ENCODE measurements at places on chromosomes 13 and 19.
A peak's percentile ranks its signal among the peaks of the same experiment; 100 is the strongest.

DNA sequence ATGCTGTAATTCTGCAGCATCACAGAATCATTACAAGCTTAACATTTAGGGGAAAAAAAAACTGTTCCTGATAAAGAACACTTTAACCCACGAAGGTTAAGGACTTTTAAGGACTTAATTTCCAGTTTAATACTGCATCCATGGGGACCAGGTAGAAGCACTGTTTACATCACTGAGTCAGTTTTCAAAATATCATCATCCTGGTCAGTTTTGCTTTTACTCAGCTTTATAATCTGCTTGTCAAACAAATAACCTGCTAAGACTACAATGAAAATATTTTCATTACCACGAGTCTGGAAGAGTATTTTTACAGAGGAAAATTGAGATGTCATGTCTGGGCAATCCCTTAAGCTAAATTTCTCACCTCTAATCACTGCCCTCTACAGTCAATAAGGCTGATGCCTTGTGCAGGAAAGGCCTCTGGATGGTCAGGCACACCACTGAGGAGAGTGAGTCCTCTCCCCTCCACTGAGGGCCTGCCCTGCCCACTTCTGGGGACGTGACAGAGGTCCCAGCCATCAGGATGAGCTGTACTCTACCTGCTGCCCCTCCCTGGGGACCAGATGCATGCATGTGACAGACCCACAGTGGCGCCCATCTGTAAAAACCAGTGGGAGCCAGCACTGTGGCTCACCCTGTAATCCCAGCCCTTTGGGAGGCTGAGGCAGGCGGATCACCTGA is 31.0 kb downstream of the FOXO1 start:
- no peak for DNase-seq

- peak; percentile 9 for DNase-seq
Measured at GRCh38 chr13:104641309-104641708, 1575.1 kb upstream of the SLC10A2 start.

DNA sequence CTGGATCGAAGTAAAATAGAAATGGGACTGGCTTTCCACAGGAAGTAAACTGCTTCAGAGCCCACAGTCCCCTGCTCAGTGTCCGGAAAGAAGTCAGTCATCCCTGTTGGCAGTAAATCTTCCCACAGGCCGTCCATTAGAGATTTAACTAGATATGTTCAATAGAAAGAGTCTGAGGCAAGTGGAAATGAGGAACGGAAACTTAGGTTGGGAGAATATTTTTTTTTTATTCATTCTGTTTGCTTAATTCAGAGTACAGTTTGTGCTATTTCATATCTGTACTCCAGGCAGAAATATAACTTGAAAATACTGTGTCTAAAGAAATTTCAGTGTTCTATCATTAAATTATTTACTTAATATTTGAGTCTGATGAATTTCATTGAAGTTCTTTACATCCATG is 22.7 kb downstream of the SLC25A15 start:
- DNase-seq, result no peak

GRCh38 chr19:7902796-7903243 is 857 bp upstream of the MAP2K7 start:
- DNase-seq, result no peak

- DNase-seq, result peak; percentile 32
Measured at GRCh38 chr19:35045667-35046300, 4.3 kb downstream of the HPN start.

- no peak for DNase-seq
Measured at GRCh38 chr13:108214441-108215271, 680 bp downstream of the LIG4 start.

DNA sequence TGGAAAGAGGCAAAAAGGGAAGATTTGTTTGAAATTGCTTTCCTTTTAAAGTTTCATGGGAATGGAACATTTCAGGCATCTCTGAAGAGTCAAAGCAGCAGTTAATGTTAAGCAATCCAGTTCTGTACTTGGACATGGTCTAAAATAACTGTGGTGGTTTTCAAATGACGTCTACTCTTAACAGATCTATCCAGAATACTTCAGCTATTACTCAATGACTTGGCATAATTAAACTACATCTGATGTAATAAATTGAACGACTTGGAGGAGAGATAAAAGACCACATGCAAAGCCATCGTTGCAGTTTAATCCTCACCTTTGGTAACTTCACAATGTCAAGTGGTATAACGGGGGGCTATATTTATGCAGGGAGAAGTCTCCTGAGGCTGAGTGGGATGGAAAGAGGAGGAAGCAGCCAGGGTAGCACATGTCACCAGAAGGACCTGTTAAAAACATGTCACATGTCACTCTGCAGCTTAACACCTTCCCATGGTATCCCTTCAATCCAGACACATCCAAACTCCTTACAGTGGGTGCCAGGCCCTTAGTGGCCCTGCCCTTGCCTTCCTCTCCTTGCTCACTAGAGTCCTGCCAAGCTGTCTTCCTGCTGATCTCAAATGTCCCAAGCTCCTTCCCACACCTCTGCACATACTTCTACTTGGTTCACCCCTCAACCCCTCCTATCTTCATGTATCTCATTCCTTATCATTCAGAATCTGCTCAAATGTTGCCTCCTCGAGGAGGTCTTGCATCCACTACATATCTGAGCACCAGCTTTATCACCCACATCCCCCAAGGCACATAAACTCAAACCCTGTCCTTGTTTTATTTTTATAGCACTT is 327.8 kb downstream of the SUCLA2 start:
- peak; percentile 95 for DNase-seq

GRCh38 chr13:40994581-40995230 is 24.4 kb downstream of the ELF1 start:
- no peak for DNase-seq

- no peak for DNase-seq
Measured at GRCh38 chr19:53389978-53390377, 5.0 kb upstream of the ZNF765 start.

- DNase-seq, result peak; percentile 1
Measured at GRCh38 chr13:89660752-89661151, 1686.7 kb upstream of the MIR17HG start.

DNA sequence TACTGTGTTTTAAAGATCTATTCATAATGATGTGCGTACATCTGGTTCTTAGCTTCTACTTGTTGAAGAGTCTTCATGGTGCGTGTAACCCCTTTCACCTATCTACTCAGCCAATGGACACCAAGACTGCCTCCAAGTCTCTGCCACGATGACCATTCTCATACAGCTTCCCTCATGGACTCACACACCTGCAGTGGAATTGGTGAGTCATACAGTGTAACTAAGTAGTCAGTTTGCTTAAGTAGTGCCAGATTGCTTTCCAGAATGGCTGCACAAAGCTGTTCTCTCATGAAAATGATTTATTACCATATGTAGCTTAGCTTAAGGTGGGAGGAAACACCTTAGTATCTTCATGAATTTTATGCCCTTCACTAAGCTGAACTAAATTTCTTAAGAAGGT is 112.3 kb downstream of the AKAP11 start:
- DNase-seq, result no peak

Data from fibroblast of pulmonary artery (primary cell).